ENCODE measurements at places on chromosomes 3 and 15.

- DNase-seq: no peak
Measured at GRCh38 chr3:9349321-9350117, 13.3 kb upstream of the THUMPD3 start.

- DNase-seq: no peak
Measured at GRCh38 chr15:99718421-99718820, 14.8 kb downstream of the LYSMD4 start.

- DNase-seq: no peak
Measured at GRCh38 chr3:4839278-4839677, 140.0 kb upstream of the BHLHE40 start.

DNA sequence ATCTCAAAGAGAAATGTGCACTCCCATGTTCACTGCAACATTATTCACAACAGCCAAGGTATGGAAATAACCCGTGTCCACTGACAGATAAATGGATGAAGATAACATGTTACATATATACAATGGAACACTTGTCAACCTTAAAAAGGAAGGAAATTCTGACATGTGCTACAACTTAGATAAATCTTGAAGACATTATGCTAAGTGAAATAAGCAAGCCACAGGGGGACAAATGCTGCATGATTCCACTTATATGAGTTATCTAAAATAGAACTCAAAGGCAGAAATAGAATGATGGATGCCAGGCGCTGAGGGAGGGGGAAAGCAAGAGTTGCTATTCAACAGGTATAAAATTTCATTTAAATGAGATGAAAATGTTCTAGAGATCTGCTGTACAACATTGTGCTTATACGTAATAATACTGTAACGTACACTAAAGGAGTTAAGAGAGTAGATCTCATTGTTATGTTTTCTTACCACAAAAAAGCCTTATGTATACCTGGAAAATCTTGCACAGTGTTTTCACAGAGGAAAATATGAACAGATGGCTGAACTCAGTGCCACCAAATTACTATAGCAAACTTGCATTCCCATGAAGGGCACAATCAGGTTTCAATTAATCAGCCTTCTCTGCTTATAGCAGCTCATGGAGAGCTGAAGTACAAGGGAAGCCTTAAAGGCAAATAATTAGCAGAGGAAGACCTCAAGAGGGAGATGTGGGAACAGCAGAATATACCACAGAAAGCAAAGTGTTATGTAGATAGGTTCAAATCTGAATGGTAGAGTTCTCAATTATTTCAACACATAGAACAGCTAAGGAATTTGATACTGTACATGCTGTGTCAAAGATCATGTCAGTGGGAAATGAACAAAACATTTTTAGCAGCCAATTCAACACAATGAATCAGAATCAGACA, 8.1 kb upstream of the VPS39 start:
- no peak for DNase-seq

DNA sequence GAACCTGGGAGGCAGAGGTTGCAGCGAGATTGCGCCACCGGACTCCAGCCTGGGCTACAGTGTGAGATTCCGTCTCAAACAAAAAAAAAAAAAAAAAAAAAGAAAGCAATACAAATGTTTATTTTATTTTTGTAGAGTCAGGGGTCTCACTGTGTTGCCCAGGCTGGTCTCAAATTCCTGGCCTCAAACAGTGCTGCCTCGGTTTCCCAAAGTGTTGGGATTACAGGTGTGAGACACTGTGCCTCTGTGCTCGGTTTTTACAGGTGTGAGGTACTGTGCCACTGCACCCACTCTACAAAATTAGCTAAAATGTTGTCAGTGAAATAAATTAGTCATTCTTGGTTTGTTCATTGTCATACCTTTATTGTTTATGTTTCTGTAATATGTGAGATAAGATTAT, 5.5 kb downstream of the PIAS1 start:
- no peak for DNase-seq

DNA sequence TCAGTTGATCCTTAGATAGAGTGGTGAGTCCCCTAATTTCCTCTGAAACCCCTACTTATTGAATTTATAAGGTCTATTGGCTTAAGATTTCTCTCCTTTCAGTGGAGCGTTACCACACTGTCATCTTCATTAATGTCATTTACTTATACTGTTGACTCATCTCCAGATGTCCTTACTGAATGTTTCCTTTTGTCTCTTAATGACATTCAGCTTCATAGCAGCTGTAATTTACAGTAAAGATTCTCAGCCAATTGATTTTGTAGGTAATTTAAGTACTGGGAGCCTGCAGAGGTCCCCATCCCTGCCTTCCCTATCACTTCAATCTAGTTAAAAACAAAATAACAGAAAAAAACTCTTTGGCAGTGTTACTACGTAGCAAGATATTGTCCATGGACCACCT, 18.8 kb downstream of the STX19 start:
- DNase-seq: no peak

- no peak for DNase-seq
Measured at GRCh38 chr3:30227571-30228301, 378.7 kb upstream of the TGFBR2 start.

DNA sequence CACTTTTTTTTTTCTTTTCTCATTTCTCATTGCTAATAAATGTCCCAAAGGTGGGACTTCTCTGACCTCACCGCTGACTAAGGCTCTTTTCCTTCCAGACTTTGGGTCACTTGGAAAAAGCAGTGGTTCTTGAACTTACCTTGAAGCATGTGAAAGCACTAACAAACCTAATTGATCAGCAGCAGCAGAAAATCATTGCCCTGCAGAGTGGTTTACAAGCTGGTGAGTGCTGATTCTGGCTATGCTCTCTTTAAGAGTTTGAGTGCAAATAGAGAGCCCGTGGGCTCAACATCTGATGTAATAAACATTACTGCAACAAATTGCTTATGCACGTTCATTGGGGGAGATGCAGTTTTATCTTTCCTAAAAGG, 2.0 kb downstream of the BHLHE40 start:
- DNase-seq: no peak

GRCh38 chr3:129690406-129690805, 83.9 kb upstream of the PLXND1 start:
- no peak for DNase-seq

GRCh38 chr15:52378746-52379394, 83.3 kb upstream of the MYO5C start:
- DNase-seq: no peak

GRCh38 chr3:55094676-55095075, 166.8 kb upstream of the LRTM1 start:
- no peak for DNase-seq
